ENCODE measurements at places on chromosomes 1 and 21. TPM values are rescaled to one million over a fixed set of nuclear protein-coding genes. Genes with fewer than 3 reads are reported as not detected.

DNA sequence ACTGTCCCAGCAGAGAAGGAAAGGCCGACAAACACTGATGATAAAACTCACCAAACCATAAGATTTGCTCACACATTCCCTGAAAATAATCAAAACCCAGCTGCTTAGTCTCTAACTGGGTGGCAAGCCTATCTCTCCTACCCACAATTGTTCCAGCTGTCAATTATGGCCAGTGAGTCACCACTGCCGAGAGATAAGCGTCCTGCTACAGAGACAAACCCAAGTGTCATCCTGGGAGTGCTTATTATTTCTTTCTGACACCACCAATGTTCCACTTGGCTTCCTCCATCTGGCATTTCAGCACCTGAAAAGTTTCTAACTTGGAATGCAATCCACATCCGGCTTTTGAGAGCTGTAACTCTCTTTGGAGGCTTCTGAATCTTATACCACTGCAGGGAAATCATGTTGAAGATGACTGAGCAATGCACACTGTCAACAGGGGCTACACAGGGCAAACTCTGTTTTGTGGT, 51.5 kb upstream of the VAV3 start:
- no peak overlapping the region for H3K4me3 ChIP-seq
- H3K27ac ChIP-seq = no peak overlapping the region
- H3K27me3 ChIP-seq = no peaks in the 10 kb centered on the region
- H3K36me3 ChIP-seq = no peaks in the 10 kb centered on the region
- H3K4me1 ChIP-seq = no peaks in the 10 kb centered on the region

DNA sequence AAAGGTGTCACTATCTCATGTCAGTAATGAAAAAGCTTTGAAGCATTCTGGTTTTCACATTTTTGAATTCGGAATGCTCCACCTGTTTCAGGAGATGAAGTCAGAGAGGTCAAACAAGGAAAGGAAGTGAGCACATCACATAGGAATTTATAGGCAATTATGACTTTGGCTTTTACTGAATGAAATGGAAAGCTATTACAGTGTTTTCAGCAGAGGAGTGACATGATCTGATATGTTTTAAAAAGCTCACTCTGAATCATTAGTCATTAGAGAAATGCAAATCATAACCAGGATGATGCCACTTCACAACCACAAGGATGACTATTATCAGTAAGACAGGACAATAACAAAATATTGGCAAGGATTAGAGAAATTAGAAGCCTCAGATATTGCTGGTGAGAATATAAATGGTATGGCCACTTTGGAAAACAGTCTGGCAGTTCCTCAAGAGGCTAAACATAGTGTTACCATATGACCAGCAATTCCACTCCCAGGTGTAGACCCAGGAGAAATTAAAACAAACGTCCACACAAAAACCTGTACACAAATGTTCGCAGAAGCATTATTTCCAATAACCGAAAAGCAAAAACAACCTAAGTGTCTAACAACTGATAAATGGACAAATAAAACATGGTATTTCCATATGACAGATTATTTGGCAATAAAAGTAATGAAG, 7.5 kb downstream of the TAF1A start:
- no peak overlapping the region for H3K4me3 ChIP-seq
- peaks cover 43% of the 10 kb centered on the region for H3K36me3 ChIP-seq
- no peaks in the 10 kb centered on the region for H3K4me1 ChIP-seq
- no peak for DNase-seq

DNA sequence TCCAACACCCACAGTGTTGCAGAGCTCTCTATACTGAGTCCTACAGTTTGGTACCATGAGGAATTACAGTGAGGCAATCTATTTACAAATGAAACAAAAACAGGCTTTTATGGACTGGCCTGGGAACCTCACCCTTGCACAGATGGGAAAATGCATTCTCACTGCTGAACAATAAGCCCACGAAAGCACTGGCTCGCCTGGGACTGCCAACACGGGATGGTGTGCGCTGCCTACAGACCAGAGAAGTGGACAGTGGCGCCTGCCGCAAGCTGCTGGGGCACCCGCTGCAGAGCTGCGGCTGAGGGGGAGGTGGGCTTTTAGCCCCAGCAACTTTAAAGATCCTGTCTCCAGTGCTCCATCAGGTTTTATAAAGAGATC, 28.5 kb upstream of the ABCG1 start:
- H3K36me3 ChIP-seq = no peaks in the 10 kb centered on the region
- no peak overlapping the region for H3K27ac ChIP-seq
- no peak overlapping the region for H3K4me3 ChIP-seq
- H3K27me3 ChIP-seq = no peaks in the 10 kb centered on the region
- no peak for DNase-seq

- peak overlapping the region; percentile 79 for H3K27ac ChIP-seq
- H3K36me3 ChIP-seq = peaks cover 17% of the 10 kb centered on the region
- peak overlapping the region; percentile 42 for H3K4me3 ChIP-seq
- DNase-seq = peak; percentile 13
- no peaks in the 10 kb centered on the region for H3K27me3 ChIP-seq
- H3K4me1 ChIP-seq = peaks cover 52% of the 10 kb centered on the region
These were observed 1.6 kb downstream of the IFI44 start for GRCh38 chr1:78651241-78651640.

- peak overlapping the region; percentile 91 for H3K4me3 ChIP-seq
- H3K27me3 ChIP-seq = no peaks in the 10 kb centered on the region
- DNase-seq = no peak
- H3K4me1 ChIP-seq = peaks cover 51% of the 10 kb centered on the region
- no peaks in the 10 kb centered on the region for H3K36me3 ChIP-seq
- peak overlapping the region; percentile 99 for H3K27ac ChIP-seq
These were observed 406 bp downstream of the PUSL1 start for GRCh38 chr1:1308756-1309250.

DNA sequence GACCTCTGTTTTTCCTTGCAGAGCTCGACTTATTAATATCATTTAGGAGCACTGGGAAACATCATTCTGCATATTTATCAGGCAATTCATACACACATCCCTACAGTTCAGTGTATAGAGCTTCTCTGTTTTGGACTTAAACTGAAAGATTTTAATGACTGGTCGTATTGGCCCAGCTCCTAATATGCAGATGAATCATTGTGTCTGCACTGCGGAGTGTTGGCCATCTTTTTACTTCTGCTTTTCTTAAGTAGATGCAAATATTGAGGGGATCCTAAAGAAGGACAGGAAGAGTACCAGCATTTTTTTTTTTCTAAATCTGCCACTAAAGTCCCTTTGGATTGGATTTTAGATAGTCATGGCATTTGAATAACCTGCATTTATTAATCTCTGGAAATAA, 154.8 kb downstream of the BACH1 start:
- no peak overlapping the region for H3K4me3 ChIP-seq
- no peak overlapping the region for H3K27ac ChIP-seq
- no peaks in the 10 kb centered on the region for H3K36me3 ChIP-seq

- no peak for DNase-seq
- no peak overlapping the region for H3K4me3 ChIP-seq
- no peaks in the 10 kb centered on the region for H3K4me1 ChIP-seq
- H3K27me3 ChIP-seq = no peaks in the 10 kb centered on the region
These were observed 232.0 kb upstream of the PLXNA2 start for GRCh38 chr1:208475951-208476845.

- H3K27ac ChIP-seq = peak overlapping the region; percentile 74
- peaks cover 1% of the 10 kb centered on the region for H3K4me1 ChIP-seq
- DNase-seq = peak; percentile 70
- H3K36me3 ChIP-seq = no peaks in the 10 kb centered on the region
These were observed 4.4 kb upstream of the ZNF692 start for GRCh38 chr1:248862998-248863881.

DNA sequence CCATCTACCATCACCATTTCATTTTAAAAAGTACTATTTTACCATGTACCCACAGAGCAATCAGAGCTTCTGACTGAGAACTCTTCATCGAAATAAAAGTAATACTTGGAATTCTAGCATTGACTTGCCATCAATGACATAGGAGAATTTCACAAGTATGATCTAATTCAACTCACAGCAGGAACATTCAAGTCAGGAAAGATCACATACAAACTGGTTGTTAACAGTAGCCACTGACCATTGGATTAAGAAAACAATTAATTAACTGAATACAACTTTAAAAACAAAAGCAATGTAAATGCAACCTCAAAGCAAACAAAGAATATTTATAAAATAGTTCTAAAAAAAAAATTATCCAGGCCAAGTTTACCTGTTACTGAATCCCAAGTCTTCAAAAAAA, 18.8 kb downstream of the RNF115 start:
- H3K27me3 ChIP-seq = no peaks in the 10 kb centered on the region
- H3K4me1 ChIP-seq = no peaks in the 10 kb centered on the region
- DNase-seq = no peak
- H3K36me3 ChIP-seq = no peaks in the 10 kb centered on the region
- no peak overlapping the region for H3K4me3 ChIP-seq

Gene SPATA1
- 1.9 TPM for total RNA-seq

Measured in left lung (tissue), 14 donors.